Activated CD8-positive, alpha-beta memory T cell treated with anti-CD3 and anti-CD28 coated beads for 48 hours (primary cell): ENCODE measurements at places on chromosomes 12 and 14.

- no peak for DNase-seq
Observed at GRCh38 chr14:92760524-92760805, 12.0 kb upstream of the LGMN start.

GRCh38 chr12:12079291-12079690 lies 8.6 kb downstream of the BCL2L14 start:
- no peak for DNase-seq

DNA sequence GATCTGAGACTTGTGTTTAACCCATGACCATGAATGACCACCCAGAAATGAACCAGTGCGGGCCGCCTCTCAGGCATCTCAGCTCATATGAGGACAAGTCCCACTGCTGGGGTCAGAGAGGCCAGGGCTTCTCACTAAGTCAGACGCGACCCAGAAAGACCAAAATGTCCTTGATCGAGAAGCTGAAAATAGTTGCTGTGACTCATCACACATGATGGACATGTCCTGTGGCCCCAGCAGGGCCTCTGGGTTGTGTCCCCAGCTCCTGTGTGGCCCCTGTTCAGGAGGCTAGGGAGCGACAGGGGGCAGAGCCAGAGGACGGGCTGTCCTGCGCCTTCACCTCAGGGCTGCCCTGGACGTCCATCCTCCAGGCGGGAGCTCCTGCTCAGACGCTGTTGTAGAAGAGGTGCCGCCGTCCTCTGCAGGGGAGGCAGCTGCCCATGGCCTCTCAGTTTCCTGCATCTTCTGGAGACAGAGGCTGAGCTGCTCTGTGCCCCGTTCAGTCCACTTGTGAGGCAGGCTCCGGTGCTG lies 29.0 kb upstream of the FAM181A start:
- DNase-seq: no peak

DNA sequence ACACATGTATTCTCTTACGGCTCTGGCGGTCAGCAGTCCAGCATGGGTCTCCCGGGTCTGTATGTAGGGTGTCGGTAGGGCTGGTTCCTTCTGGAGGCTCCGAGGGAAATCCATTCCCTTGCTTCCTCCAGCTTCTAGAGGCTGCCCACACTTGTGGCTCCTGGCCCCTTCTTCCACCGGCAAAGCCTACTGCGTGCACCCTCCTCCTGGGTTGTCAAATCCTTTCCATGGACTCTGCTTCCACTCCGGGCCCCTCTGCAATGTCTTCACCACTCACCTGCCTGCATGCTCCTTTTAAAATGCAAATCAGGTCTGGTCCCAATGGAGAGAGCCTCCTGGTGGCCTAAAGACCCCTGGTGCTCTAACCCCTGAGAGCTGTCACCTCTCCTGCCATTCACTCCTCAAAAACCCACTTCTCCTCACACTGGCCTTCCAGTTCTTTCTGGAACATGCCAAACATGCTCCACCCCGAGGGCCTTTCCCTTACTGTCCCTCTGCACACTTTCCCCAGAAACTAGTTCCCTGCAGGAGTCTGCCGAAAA lies 108.5 kb downstream of the DICER1 start:
- DNase-seq: no peak

- DNase-seq: no peak
Observed at GRCh38 chr12:954741-955140, 5.2 kb upstream of the RAD52 start.

GRCh38 chr14:31770271-31770670 lies 209.1 kb downstream of the NUBPL start:
- no peak for DNase-seq

GRCh38 chr12:126676434-126676833 lies 1590.5 kb upstream of the TMEM132C start:
- no peak for DNase-seq

GRCh38 chr14:50249136-50249775 lies 17.9 kb upstream of the SOS2 start:
- DNase-seq: no peak

- no peak for DNase-seq
Observed at GRCh38 chr12:105077435-105077834, 6.8 kb downstream of the ALDH1L2 start.

- no peak for DNase-seq
Observed at GRCh38 chr14:100031506-100032281, 33.5 kb upstream of the EVL start.

DNA sequence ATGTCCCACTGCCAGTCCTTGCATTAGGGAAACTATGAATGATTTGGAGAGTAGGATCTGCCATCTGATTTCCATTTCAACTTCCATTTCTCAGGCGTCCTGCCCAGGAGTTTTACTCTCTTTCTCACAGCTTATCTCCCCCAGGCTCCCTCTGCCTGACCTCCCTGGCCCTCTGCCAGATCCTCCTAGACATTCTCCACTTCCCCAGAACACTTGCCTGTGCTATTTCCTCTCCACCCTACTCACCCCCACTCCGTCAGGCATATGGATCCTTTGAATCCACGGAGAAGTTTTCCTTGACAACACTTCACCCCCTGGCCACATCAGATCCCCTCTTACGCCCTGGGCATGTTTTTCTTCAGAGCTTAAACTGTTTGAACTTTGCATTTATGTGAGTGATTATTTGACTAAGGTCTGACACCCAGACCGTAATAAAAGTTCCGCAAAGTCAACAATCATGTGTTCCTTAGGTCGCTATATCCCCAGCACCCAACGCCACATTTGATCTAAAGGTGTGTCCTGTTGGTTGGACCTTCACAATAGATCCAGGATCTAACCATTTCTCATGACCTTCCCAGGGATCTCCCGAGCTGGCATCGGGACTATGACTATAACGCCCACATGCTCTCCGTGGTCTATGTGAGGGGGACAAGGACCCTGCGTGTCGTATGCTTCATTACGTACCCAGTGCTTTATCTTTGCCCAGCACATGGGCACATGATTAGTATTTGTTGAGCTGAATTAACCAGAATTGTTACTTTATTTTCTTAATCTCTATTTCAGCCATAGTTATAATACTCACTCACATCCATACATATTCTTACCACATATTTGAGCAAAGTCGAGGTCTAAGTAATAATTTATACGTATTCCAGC lies 255.8 kb upstream of the FOXN3 start:
- DNase-seq: no peak

DNA sequence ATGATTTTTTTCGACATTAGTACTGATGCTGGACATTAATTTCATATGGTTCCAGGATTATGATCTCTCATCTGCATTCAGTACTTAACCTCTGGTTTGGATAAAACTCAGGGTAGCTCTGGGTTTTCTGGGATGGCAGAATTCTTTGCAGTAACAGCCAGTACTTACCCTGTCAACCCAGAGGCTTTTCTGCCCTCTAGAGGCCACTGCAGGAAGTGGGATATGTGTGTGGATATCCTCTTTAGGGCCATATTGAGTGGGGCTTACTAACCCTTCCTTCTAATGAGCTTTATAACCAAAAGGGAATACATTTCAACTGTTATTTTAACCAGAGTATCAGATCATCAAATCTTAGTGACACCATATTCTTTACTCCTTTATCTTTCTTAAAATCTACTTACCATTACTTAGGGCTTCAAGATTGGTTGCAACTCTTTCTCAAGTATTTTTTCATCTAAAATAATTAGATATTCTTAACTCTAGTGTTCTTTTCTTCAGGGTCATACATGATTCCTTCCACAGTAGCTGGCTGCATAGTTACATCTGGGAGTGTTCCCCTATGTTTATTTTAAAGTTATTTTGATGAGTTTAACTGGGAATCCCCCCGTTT lies 488.0 kb upstream of the STXBP6 start:
- DNase-seq: no peak

DNA sequence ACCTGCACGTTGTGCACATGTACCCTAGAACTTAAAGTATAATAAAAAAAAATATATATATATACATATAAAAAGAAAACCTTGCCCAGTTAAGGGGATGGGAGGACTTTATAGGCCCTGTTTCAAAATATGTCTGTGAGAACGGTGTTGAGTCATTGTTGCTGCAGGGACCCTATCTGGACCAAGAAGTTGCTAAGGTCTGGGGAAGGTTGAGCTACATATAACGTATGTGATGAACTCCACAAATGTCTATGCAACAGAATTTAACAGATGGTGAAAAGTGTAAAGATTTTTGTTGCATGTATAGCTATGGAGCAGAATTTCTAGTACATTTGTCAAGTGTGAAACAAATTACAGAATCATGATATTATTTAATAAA lies 59.7 kb downstream of the TBC1D30 start:
- DNase-seq: no peak

DNA sequence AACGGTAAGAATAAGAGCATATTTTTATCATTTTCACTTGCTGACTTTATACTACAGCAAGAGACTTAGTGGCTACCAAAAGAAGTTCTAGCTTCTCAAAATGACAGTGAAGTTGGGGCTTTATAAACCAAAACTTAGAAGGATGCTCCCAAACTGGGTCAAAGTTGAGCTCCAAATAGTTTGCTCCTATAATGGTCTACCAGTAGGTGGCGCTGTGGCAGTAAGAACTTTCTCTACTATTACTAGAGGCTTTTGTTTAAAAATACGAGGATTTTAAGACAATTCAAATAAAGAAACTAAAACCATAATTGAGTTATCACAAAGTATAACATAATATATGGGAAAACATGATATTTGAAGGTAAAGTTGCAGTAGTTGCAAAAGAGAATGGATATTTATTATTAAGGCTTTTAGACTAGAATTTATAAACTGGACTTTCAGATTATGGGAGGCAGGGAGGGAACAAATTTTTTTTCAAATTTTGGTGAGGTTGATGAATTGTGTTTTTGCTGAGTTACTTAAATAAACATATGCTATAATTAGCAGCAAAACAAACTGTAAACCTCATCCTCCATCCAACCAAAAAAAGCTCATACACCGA lies 75.0 kb downstream of the TGFB3 start:
- DNase-seq: no peak

DNA sequence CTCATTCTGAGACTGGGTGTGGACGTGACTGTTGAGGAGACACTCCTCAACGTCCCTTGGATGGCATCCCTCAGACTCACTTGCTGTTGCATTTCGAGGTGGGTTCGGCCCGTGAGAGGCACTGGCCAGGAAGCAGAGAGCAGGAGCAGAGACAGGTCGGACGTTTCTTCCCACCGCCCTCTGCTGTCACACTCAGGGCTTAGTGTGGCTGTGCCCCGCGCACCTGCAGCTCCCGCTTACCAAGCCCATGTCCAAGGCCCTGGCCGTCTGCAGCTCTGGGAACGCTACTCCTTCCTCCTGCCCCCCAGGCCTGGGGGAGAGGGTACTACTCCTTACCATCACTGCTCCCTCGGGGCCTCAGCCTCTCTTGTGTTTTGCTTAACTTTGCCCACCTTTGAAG lies 29.8 kb upstream of the PIWIL1 start:
- no peak for DNase-seq

DNA sequence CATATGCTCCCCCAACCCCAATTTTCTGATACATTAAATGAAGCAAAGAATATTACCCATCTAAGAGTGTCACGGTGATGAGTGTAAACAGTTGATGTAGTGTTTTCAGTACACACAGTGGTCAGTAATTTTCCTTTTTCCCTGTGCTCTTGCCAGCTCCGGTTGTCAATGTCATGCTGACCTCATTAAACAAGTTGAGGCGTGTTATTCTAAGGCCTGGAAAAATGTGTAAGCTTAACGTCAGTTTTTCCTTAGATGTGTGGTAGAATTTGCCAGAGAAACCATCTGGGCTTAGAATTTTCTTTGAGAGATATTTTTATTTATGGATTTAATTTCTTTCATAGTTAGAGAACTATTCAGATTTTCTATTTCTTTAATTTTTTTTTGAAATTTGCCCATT lies 11.7 kb upstream of the SERPINA6 start:
- DNase-seq: no peak

- DNase-seq: no peak
Observed at GRCh38 chr14:77119851-77120250, 21.7 kb downstream of the ZDHHC22 start.

DNA sequence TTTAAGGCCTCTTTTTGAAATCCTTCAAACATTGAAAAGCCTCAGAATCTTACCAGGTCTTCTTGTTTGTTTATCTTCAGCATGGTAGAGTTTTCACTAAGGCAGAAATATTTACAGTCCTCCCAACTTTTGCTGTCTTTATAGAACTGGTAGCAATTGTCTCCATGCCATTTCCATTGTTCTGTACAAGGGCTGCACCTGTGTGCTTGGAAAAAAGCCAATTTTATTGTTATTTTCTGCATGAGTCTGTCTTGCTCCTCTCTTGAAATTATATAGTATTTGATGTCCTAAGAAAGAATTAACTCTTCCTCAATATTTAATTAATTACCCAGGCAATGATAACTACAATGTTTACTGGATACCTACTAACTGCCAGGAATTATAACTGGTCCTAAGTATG lies 23.3 kb downstream of the CLEC1A start:
- DNase-seq: no peak

DNA sequence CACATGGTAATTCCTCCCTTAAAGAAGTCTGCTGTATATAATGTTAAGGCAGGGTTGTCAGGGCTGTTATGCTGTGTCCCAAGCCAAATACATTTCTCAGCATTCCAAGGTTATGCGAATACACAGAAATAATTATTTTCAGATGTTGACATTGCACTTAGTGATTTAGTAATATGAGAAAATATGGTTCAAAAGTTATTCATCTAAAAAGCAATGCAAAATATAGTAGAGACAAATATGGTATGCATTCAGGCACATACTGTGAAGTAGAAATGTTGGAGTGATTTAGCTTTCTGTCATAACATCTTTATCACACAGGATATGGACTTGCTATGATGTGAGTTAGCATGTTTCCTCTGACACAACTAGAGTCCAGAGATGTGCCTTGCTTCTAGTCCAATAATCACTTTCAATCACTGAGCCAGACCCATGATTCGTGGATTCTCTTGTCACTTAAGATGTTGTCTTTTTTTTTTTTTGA lies 70.0 kb downstream of the PDE3A start:
- no peak for DNase-seq

- DNase-seq: no peak
Observed at GRCh38 chr14:103329401-103330347, 4.4 kb upstream of the EIF5 start.

DNA sequence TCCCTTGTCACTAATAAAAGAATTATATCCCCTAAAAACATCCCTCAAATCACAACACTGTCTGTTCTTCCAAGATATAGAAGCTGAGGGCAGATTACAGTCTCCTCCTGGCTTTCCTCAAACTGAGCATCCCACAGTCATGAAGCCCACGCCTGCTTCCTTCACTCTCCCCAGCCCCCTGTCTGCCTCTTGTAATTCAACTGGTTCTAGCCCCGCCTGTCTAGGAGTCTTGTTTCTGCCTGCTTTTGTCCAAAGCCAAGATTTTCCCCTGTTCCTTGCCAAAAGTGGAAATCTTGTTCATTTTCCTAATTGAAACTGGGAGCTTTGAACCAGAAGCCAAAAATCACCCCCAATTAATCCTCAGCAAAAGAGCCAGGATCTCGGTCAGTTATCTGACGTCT lies 35.9 kb upstream of the PWP1 start:
- DNase-seq: no peak

GRCh38 chr14:34605461-34605860 lies 24.5 kb downstream of the SNX6 start:
- DNase-seq: no peak
